ENCODE measurements at places on chromosomes 6 and 20.

GRCh38 chr6:162680367-162680766 lies 47.2 kb downstream of the PRKN start:
- DNase-seq = no peak

- no peak for DNase-seq
Measured at GRCh38 chr6:100818066-100818465, 63.1 kb downstream of the ASCC3 start.

GRCh38 chr6:157412791-157413190 lies 31.8 kb downstream of the ZDHHC14 start:
- no peak for DNase-seq

DNA sequence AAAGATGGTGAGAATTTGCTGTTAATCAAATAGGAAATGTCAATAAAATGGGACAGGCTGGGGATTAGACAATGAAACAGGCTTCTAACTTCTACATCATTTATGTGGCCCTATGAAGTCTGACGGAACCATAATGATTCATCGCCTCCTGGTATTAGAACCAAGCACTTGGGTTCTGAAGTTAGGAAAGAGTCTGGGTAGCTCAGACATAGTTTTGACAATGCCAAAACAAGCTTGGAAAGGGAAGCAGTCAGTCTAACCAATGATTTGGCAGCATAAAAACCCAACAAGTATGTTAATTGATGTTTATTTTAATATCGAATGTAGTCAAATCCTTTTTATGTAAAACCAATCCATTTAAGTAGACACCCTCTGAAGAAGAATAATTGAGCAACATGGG lies 160.8 kb upstream of the RSPO3 start:
- DNase-seq = no peak

GRCh38 chr6:144327081-144327480 lies 41.9 kb downstream of the UTRN start:
- no peak for DNase-seq
